Upper lobe of left lung (tissue), 6 donors: ENCODE measurements at places on chromosomes 7 and 10. TPM values are rescaled to one million over a fixed set of nuclear protein-coding genes. Genes with fewer than 3 reads are reported as not detected.
A peak's percentile ranks its signal among the peaks of the same experiment; 100 is the strongest.

Gene KCNK18
- total RNA-seq, result not detected

Gene SPAM1
- not detected for total RNA-seq

Gene GBX1
- not detected for total RNA-seq

Gene NAT16
- total RNA-seq, result not detected

Gene PRSS37
- total RNA-seq, result not detected

Gene RNF148
- 7.2 TPM for total RNA-seq

Gene HMX3
- not detected for total RNA-seq

Gene CALHM1
- total RNA-seq, result not detected

Gene UCMA
- not detected for total RNA-seq

Gene WEE2
- total RNA-seq, result not detected

Gene CALML3
- total RNA-seq, result not detected

Gene MYPN
- not detected for total RNA-seq

Gene GRM3
- not detected for total RNA-seq

Gene DDX50
- 23.9 TPM for total RNA-seq

Gene PLAC9
- total RNA-seq, result 30.8 TPM

Gene COBL
- total RNA-seq, result 27.0 TPM

Gene RAPGEF5
- total RNA-seq, result 152 TPM

DNA sequence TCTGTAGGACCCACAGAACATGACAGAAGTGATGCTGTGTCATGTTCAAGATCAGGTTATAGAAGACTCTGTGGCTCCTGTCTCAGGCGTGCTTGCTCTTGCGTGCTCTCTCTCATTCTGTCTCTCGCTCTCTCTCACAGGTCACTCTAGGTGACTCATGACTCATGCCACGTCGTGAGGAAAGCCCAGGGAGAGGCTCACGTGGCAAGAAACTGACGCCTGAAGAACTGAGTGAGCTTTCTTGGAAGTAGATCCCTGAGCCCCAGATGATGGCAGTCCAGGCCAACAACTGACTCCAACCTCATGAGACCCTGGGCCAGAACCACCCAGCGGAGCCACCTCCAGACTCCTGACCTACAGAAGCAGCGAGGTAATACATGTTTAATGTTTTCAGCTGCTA is 103.3 kb downstream of the DNMBP start:
- H3K36me3 ChIP-seq, result peaks cover 42% of the 10 kb centered on the region
- no peak overlapping the region for H3K27ac ChIP-seq
- H3K4me3 ChIP-seq, result no peak overlapping the region
- H3K4me1 ChIP-seq, result no peaks in the 10 kb centered on the region

DNA sequence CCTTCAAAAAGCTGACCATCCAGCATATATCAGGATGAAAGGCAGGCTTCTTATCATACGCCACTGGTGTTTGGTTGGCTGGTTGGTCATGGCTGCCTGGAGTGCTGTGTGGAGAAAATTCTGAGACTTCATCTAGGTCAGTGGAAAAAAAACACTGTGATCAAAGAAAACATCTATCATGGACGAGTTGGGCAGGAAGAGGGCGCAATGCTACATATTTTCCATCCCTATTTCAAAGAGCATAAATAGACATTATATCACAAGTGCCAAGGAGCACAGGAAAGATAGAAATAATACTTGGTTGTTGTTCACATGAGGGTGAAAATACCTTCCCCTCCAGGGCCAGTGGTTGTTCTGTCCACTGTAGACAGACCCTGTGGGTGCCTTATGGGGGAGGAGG is 128.4 kb upstream of the PLPP4 start:
- no peaks in the 10 kb centered on the region for H3K36me3 ChIP-seq
- DNase-seq, result no peak
- no peaks in the 10 kb centered on the region for H3K4me1 ChIP-seq
- H3K27ac ChIP-seq, result no peak overlapping the region
- no peaks in the 10 kb centered on the region for H3K27me3 ChIP-seq

GRCh38 chr10:30583778-30584415 is 45.7 kb downstream of the LYZL2 start:
- no peak for DNase-seq
- no peaks in the 10 kb centered on the region for H3K27me3 ChIP-seq
- no peaks in the 10 kb centered on the region for H3K36me3 ChIP-seq
- peak overlapping the region; percentile 71 for H3K27ac ChIP-seq

- H3K4me3 ChIP-seq, result no peak overlapping the region
- no peaks in the 10 kb centered on the region for H3K36me3 ChIP-seq
- no peaks in the 10 kb centered on the region for H3K4me1 ChIP-seq
- no peak for DNase-seq
- H3K27ac ChIP-seq, result no peak overlapping the region
- no peaks in the 10 kb centered on the region for H3K27me3 ChIP-seq
Observed at GRCh38 chr7:51114501-51114900, 202.1 kb downstream of the COBL start.

DNA sequence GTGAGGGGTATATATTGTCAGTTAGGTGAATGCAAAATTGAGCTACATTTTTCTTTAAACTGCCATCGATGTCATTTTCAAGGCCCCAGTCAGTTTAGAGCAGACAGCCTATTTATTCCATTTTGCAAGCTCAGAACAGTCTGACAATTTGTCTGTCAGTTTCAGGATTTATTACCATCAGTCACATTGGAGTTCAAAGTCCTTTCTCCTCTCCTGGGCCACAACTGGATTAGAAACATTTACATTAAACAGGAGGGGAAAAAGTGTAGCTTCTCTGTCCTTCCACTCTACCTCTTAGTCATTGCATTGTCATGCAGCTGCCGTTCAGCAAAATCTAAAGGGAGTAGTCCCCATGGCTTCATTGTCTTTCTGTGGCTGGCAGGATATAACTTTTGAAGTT is 3.5 kb upstream of the GHITM start:
- no peak for DNase-seq
- no peak overlapping the region for H3K4me3 ChIP-seq
- no peaks in the 10 kb centered on the region for H3K36me3 ChIP-seq
- H3K4me1 ChIP-seq, result peaks cover 9% of the 10 kb centered on the region

DNA sequence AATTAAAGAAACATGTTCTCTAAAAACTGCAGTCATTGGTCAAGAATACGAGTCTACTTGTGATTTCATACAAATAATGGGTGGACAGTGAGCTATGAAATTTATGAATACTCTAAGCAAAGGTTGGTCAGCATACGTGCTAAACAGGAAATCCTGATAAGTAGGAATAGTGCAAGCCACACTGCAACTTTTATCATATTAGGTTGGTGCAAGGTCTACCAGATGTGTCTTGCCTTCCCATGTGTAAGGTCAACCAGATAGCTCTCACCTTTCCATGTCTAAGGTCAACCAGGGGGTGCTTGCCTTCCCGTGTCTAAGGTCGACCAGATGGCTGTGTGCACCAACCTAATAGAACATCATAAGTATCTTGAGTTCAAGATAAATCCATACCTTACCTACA is 2.0 kb upstream of the ITGB1 start:
- H3K27me3 ChIP-seq, result no peaks in the 10 kb centered on the region
- no peak for DNase-seq
- no peaks in the 10 kb centered on the region for H3K36me3 ChIP-seq
- peaks cover 37% of the 10 kb centered on the region for H3K4me1 ChIP-seq

- no peak for DNase-seq
- no peak overlapping the region for H3K27ac ChIP-seq
- H3K36me3 ChIP-seq, result no peaks in the 10 kb centered on the region
- H3K4me3 ChIP-seq, result no peak overlapping the region
- H3K4me1 ChIP-seq, result no peaks in the 10 kb centered on the region
Observed at GRCh38 chr7:7962851-7963250, 5.7 kb upstream of the GLCCI1 start.

DNA sequence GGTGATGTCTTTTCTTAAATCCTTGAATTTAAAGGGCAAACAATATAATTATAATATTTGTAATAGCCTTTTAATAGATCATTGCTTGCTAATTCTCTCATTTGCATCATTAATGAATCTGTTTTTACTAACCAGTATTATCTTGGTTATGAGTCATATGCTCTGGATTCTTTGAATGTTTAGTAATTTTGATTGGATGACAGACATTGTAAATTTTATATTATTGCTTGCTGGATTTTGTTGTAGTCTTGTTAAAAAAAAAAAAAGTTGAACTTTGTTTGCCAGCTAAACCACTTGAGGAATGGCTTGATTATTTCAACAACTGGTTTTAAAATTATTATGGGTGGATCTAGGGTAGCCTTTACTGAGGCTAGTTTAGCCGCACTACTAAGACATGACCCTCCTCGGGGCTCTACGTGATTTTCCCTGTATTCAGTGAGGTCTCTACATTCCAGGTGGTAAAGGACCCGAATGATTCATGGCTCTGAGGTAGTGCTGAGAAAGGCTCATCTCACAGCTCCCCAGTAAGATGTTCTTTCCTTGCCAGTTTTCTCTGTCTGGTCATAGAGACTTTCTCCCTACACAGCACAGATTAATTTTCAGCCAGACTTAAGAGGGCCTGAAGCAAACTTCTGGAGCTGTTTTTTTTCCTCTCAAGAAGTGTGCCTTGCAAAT is 8.5 kb downstream of the C10orf90 start:
- no peak overlapping the region for H3K4me3 ChIP-seq
- H3K27me3 ChIP-seq, result no peaks in the 10 kb centered on the region
- no peak overlapping the region for H3K27ac ChIP-seq
- DNase-seq, result no peak
- no peaks in the 10 kb centered on the region for H3K4me1 ChIP-seq
- H3K36me3 ChIP-seq, result no peaks in the 10 kb centered on the region

DNA sequence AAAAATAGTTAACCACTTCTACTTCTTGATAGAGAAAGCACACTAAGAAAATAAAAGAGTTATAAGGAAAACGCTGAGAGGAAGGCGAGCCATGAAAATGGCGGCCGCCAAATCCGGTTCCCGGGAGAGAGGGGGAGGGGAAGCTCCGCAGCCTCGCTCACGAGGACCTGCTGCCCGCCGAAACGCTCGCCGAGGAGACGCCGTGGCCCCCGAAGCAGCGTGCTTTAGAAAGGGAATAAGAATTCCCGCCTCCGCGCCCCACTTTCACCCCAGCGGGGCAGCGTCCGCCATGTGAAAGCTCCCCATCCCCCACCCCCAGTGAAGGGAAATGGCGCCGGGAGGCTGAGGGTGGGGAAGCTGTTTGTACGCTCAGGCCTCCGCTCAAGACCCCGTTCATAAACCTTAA is 505 bp downstream of the HNRNPA2B1 start:
- peak; percentile 90 for DNase-seq
- H3K36me3 ChIP-seq, result peaks cover 21% of the 10 kb centered on the region
- H3K4me3 ChIP-seq, result peak overlapping the region; percentile 95
- H3K27me3 ChIP-seq, result no peaks in the 10 kb centered on the region

- no peaks in the 10 kb centered on the region for H3K27me3 ChIP-seq
- H3K27ac ChIP-seq, result no peak overlapping the region
- no peaks in the 10 kb centered on the region for H3K36me3 ChIP-seq
- H3K4me1 ChIP-seq, result no peaks in the 10 kb centered on the region
- no peak overlapping the region for H3K4me3 ChIP-seq
Observed at GRCh38 chr7:109259151-109259550, 689.5 kb downstream of the DNAJB9 start.

DNA sequence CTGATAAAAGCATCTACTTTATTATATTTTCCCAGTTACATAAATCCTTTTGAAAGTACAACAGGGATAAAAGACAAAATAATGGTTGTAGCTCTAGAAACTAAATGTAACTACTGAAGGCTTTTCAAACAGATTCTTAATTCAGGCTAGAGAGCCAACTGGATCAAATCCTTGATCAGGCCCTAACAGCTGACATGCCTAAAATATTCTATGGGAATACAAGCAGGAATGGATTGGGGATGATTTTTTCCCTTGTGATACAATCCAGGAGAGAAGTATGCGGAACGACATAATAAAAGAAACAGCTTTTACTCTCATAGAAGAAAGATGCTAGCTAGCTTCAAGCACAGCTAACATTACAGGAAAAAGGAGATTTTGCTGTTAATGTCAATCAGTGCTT is 49.0 kb downstream of the NT5C2 start:
- no peaks in the 10 kb centered on the region for H3K27me3 ChIP-seq
- peaks cover 13% of the 10 kb centered on the region for H3K4me1 ChIP-seq
- peaks cover 8% of the 10 kb centered on the region for H3K36me3 ChIP-seq
- no peak overlapping the region for H3K4me3 ChIP-seq
- no peak for DNase-seq

DNA sequence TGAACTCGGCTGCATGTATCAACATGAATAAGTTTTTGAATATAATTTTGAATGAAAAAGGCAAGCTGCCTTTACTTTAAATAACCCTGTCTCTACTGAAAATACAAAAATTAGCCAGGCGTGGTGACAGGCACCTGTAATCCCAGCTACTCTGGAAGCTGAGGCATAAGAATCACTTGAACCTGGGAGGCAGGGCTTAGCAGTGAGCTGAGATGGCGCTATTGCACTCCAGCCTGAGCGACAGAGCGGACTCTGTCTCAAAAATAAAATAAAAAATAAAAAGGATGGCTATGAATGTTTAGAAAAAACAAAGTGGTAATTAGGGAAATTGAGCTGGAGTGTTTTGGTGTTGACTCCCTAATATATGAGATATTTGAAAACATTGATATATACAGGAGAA is 133.3 kb downstream of the PHTF2 start:
- H3K27ac ChIP-seq, result no peak overlapping the region
- no peaks in the 10 kb centered on the region for H3K27me3 ChIP-seq
- no peaks in the 10 kb centered on the region for H3K4me1 ChIP-seq
- no peaks in the 10 kb centered on the region for H3K36me3 ChIP-seq

DNA sequence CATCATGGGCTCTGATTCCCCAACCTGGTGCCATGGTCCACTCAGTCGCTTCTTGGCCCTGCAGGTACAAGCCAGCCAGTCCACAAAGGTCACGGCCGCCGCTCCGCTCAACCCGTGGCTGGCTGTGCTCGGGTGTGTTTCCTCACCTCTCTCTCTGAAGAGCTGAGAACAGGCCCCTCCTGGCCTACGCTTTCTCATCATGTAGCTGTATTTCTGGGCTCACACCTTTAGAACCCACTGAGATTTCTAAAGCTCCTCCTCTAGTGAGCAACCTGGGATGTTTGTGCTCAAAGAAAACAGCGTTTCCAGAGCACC is 30.2 kb downstream of the PTPRN2 start:
- no peaks in the 10 kb centered on the region for H3K36me3 ChIP-seq
- H3K4me1 ChIP-seq, result no peaks in the 10 kb centered on the region
- no peak overlapping the region for H3K4me3 ChIP-seq
- no peak for DNase-seq

GRCh38 chr7:55485501-55486191 is 86.7 kb downstream of the VOPP1 start:
- H3K27me3 ChIP-seq, result no peaks in the 10 kb centered on the region
- peaks cover 24% of the 10 kb centered on the region for H3K36me3 ChIP-seq
- H3K4me3 ChIP-seq, result no peak overlapping the region
- H3K27ac ChIP-seq, result no peak overlapping the region
- no peak for DNase-seq

GRCh38 chr7:111470998-111471397 is 91.3 kb downstream of the IMMP2L start:
- H3K36me3 ChIP-seq, result no peaks in the 10 kb centered on the region
- H3K4me3 ChIP-seq, result no peak overlapping the region
- no peaks in the 10 kb centered on the region for H3K4me1 ChIP-seq

DNA sequence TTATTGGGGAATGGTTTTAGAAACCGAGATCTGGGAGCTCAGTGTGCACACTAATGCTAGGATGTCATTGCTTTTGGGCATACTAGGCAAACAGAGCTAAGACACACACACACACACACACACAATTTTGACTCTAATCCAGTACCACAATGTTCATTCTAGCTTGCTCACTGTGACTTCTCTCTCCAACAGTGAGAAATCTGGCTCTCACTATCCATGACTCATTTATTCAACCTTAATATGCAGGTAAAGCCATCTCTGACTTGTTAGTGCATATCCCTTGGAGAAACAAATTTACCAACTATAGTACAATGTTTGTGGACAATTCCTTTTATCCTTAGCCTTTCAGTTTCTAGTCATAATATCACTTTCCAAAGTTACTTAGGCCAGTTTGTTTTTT is 5.9 kb upstream of the BMS1 start:
- no peak overlapping the region for H3K4me3 ChIP-seq
- H3K36me3 ChIP-seq, result no peaks in the 10 kb centered on the region
- H3K4me1 ChIP-seq, result peaks cover under 1% of the 10 kb centered on the region
- H3K27me3 ChIP-seq, result no peaks in the 10 kb centered on the region

- no peak overlapping the region for H3K27ac ChIP-seq
- H3K4me1 ChIP-seq, result peaks cover 4% of the 10 kb centered on the region
- H3K4me3 ChIP-seq, result no peak overlapping the region
- DNase-seq, result no peak
Observed at GRCh38 chr10:24826009-24826408, 102.3 kb upstream of the ARHGAP21 start.
